ENCODE measurements at places on chromosomes 5 and 9.

DNA sequence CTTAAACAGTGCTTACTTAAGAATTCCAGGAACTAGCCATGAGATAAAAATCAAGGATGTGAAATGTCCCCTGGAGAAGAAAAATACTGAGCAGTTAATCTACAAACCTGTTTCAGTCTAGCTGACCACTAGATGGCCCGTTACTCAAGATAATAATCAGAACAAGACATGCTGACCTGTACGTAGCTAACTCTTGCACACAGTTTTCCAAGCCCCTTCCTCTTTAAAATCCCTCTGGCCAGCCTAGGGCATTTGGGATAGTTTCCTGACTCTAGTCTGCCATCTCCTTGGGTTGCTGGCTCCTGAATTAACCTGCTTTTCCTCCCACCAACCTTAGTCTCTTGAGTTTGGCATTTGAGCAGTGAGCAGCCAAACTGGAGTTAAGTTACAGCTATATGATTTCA lies 59.2 kb upstream of the TRAF1 start:
- DNase-seq: no peak

- no peak for DNase-seq
Measured at GRCh38 chr5:152374711-152375275, 30.3 kb downstream of the NMUR2 start.

GRCh38 chr5:177241768-177242167 lies 61.8 kb downstream of the RAB24 start:
- no peak for DNase-seq

- no peak for DNase-seq
Measured at GRCh38 chr5:116448450-116448849, 126.2 kb downstream of the SEMA6A start.

DNA sequence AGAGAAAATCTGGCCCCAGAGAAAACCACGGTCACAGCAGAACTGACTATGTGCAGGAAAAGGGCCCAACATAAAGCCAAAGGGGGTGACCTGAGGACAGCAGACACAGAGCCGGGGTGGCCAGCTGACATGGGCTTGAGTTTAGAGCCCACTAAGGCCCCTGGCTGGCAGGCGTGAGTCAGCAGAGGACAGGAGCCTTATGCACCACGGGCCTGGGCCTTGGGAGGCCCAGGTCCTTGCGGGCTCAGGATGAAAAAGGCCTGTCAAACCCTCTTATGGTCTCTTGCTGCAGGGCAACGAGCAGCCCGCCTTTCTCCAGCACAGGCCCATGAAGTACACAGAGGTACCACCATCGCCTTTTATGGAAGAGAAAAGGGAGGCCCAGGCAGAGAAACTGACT lies 19.7 kb downstream of the STK10 start:
- DNase-seq: no peak

GRCh38 chr9:82404196-82404870 lies 415.8 kb downstream of the SPATA31D1 start:
- no peak for DNase-seq

GRCh38 chr9:34652602-34653000 lies 616 bp downstream of the IL11RA start:
- DNase-seq: no peak

- peak; percentile 31 for DNase-seq
Measured at GRCh38 chr9:114592356-114592755, 4.8 kb downstream of the ATP6V1G1 start.

- no peak for DNase-seq
Measured at GRCh38 chr9:131593091-131593820, 47.9 kb downstream of the PRRT1B start.

GRCh38 chr9:85172001-85172978 lies 502.8 kb downstream of the NTRK2 start:
- no peak for DNase-seq

DNA sequence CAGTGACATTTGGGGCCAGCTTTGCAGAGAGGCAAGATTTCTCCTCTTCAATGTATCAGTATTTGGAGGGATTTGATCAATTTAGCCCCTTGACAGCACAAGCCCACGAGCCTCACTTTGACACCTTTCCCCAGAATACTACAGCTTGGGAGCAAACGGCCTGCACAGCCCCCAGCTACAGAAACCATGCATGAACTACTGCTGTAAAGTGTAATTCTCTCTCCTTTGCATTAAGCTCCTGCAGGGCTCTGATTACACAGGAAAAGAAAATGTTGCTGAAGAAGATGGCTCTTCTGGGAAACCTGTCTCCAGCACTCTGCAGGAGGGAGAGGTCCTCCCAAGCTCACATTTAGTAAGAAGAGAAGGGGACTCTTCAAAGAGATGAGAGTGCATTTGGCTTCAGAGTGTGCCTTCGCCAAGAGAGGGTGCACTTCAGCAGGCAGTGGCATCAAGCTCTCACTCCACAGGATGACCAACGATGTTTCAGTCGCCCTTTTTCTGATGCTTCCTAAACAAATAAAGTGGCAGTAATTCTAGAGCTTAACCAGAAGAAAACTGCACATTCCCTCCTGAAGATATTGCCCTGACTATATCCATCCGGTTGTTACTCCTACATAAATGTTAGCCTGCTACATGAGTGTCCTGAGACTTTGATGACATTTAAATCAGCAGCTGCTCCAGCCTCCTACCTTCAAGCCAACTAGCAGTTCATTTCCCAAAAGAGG lies 272.2 kb downstream of the AUH start:
- no peak for DNase-seq

GRCh38 chr5:7078901-7079300 lies 317.0 kb upstream of the ADCY2 start:
- DNase-seq: no peak

- no peak for DNase-seq
Measured at GRCh38 chr9:123712399-123712798, 217.5 kb downstream of the DENND1A start.

- DNase-seq: no peak
Measured at GRCh38 chr9:102461156-102461819, 533.8 kb upstream of the CYLC2 start.

GRCh38 chr5:149631506-149631905 lies 50.2 kb downstream of the ARHGEF37 start:
- DNase-seq: no peak

GRCh38 chr9:100561256-100561655 lies 16.6 kb upstream of the CAVIN4 start:
- DNase-seq: no peak

GRCh38 chr9:35029852-35030251 lies 40.3 kb downstream of the DNAJB5 start:
- no peak for DNase-seq

DNA sequence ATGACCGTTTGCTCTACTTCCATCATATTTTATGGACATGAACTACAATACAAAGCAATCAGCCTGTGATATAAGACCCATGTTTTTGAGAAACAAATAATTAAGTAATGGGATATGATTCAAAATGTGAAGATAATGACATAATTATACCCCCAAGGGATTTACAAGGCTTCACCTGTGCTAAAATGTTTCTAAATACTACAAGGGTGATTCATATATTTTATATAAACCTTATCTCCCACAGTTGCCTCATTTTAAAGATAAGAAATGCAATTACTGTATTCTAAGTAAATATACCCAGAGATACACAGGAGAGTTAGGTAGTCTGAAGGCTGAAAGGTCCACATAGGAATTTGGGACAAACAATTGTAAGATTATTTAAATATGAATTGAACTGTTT lies 662.0 kb upstream of the CHD1 start:
- DNase-seq: no peak

DNA sequence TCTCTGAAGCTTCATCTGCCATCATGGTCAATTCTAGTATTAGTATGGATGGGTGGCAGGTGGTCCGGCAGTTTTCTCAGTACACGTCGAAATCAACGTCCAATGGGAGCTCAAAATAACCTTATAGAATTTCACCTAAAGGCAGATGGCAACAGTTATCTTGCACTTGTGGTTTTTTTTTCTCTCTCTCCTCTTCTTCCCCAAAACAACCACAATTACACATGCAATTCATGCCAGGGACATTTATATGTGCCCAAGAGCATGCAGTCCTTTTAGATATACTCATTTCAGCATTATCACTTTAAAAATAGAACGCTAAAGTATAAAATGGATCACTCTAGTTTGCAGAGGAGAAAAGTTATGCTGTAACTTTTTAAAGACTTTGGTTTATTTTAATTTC lies 1428.9 kb upstream of the WWC1 start:
- DNase-seq: no peak

DNA sequence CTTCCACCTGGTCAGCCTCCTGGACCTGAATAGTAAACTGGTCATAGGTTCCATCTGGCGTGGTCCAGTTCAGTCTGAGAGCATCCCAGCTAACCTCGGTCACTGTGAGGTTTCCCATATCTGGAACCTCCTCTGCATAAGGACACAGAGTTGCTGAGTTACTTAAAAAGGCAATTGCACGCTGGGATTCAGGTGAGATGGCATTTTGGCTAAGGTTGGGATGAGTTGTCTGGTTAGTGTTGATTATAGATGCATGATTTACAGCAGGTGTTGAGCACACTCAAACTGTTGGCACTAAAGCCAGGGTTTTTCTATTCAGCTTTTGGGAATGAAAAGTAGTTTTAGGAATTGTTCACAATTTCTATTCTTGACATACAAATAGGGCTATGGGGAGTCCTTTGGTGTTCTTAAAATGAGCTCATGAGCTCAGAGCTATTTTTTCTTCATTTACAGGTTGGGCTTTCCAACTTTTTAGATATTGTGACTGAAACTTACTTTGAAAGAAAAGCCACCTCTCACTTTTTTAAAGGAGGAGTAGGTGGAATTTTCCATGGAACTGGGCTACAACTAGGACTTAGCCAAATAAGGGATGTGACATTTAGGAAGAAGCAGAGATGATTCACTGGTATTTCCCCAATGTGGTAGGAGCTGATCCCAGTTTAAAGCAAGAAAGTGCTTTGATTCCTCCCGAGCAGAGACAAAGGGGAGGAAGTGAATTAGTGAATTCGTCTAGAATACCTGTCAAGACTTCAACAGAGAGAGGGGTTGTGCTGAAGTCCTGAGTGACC lies 54.7 kb downstream of the TNC start:
- DNase-seq: no peak

- no peak for DNase-seq
Measured at GRCh38 chr5:1698589-1699316, 100.9 kb downstream of the MRPL36 start.

DNA sequence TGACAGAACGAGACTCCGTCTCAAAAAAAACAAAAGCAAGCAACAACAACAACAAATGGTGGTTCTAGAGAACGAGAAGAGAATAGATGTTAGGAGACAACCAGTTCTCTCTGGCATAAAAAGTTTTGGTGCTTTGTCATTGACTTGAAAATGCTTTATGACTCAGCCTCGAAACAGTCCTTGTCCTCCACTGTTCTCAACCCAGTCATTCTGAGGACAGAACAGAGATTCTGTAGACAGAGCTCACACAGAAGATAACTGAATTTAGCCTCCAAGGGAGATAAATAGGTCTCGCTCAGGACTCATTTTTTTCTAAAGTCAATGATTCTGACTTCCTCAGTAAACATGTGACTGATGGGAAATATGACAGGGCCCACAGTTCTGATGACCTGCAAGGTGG lies 76.0 kb upstream of the FSTL4 start:
- no peak for DNase-seq

DNA sequence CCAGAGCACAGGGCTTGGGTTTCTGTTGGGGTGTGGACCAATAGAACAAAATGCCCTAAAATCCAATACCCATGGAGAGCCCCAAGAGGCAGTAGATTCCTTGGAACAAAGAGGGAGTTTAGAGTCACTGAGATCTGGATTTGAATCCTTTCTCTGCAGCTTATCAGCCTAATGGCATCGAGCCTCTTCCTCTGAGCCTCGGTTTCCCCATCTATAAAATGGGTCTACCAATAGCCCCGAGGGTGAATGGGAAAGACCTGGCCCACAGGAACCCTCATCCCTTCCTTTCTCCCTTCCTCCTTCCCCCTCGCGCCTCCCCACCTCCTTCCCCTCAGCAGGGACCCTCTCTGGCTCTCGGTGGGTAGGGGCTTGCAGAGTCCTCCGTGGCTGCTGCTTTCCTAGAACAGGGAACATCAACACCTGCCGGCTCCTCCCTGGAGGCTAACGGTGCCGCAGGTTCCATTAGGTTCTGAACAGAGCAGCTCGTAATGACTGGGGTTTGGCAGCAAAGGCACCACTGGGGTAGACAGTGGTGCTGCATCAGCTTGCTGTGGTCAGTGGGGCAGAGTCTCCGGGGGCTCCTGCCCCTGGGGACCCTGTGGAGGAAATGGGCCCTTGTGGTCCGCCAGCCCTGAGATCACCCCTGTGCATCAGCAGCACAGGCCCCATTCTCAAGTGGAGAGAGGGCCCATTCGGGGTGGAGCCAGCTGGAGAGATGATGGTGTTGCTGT lies 40.3 kb downstream of the NEK6 start:
- DNase-seq: no peak

DNA sequence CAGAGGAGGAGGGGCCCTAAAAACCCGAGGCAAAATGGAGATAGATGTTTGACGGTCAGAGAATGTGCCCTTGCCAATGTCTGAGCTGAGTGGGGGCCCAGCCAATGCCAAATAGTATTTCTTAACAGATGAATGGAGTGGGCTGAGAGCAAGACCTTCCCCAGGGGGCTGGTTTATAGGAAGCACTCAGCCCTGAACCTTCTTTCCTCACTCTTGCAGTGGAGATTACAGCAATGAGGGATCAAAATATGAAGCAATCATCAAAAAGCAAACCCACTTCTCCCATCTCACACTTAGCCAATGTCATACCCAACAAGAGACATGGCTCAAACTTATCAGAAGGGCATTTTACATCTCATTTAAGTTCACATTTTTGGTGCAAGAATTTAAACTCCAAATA lies 350.3 kb downstream of the GADD45G start:
- no peak for DNase-seq

GRCh38 chr5:179804555-179804947 lies 2.1 kb downstream of the MGAT4B start:
- DNase-seq: no peak

DNA sequence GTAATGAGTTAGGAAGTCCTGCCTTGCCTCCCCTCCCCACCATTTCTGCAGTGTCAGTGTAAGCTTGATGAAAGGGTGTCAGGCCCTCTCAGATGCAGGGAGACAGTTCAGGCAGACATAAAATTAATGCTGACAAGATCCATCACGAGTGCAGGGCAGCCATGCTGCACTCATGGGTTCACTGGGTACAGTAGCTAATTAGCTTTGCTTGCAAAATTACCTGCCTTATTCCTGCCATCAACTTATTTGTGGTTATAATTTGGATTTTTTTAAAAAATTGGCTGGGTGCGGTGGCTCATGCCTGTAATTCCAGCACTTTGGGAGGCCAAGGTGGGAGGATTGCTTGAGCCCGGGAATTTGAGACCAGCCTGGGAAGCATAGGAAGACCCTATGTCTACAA lies 17.9 kb downstream of the GALNT12 start:
- DNase-seq: no peak

DNA sequence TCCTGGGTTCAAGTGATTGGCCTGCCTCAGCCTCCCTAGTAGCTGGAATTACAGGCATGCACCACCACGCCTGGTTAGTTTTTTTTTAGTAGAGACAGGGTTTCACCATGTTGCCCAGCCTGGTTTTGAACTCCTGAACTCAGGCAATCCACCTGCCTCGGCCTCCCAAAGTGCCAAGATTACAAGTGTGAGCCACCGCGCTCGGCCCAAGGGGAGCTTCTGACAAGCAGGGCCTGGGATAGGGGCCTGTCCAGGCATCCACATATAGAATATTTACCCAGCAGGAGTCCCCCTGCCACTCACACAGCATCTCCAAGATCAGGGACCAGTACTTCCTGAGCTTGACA lies 10.1 kb downstream of the IRF1 start:
- no peak for DNase-seq

Measured in activated CD4-positive, alpha-beta T cell treated with anti-CD3 and anti-CD28 coated beads, Interleukin-2, amount 50 U/mL, for 4 hours (primary cell).